ENCODE measurements at places on chromosomes 13 and 19.

- no peak for DNase-seq
Observed at GRCh38 chr19:41956621-41957020, 2.5 kb downstream of the RABAC1 start.

GRCh38 chr13:74423434-74423833, 289.2 kb upstream of the KLF12 start:
- DNase-seq = no peak

- DNase-seq = peak; percentile 84
Observed at GRCh38 chr13:114065141-114065925, 67.1 kb downstream of the RASA3 start.

DNA sequence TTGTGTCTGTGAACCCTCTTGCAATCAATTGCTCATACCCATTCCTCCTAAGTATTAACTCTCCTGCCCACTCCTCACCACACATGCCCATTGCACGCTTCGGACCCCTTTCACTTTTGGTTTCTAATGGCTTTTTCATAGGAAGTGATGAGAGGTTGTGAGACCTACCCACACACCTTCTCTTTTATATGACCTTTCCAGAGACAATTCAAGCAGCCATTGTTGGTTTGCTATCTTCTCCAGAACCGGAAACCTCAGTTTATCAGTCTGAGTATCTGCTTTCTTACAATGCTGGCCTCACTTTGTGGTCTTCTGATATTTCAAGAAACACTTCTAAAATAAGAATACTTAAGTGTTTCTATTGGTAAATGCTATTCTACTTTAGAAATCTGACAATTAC, 1550.8 kb upstream of the SLC10A2 start:
- no peak for DNase-seq

Measured in CD4-positive, alpha-beta T cell treated with Interleukin-15 for 1 hour (primary cell).